ENCODE measurements at places on chromosomes 1 and 21.

DNA sequence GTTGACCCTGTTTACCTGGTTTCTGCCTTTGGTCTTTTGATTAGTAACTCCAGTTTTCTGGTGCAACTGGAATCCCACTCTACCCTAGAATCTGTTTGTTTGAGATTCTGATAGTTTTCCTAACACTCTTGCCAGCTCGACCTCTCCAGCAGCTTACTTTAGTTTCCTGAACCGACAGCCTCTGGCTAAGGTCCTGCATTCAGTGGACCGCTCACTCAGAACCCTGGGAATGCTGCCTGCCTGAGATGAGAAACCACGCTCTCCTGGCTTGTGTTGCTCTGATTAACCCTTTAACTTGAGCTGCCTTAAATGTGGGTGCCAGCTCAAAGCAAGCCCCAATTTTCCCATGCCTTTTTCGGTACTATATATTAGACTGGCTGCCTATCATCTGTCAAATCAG is 45.3 kb upstream of the SIPA1L2 start:
- no peak for DNase-seq

GRCh38 chr21:38401191-38401926 is 96.9 kb downstream of the ERG start:
- DNase-seq, result no peak

GRCh38 chr1:26162220-26162709 is 3.4 kb downstream of the FAM110D start:
- DNase-seq, result no peak

DNA sequence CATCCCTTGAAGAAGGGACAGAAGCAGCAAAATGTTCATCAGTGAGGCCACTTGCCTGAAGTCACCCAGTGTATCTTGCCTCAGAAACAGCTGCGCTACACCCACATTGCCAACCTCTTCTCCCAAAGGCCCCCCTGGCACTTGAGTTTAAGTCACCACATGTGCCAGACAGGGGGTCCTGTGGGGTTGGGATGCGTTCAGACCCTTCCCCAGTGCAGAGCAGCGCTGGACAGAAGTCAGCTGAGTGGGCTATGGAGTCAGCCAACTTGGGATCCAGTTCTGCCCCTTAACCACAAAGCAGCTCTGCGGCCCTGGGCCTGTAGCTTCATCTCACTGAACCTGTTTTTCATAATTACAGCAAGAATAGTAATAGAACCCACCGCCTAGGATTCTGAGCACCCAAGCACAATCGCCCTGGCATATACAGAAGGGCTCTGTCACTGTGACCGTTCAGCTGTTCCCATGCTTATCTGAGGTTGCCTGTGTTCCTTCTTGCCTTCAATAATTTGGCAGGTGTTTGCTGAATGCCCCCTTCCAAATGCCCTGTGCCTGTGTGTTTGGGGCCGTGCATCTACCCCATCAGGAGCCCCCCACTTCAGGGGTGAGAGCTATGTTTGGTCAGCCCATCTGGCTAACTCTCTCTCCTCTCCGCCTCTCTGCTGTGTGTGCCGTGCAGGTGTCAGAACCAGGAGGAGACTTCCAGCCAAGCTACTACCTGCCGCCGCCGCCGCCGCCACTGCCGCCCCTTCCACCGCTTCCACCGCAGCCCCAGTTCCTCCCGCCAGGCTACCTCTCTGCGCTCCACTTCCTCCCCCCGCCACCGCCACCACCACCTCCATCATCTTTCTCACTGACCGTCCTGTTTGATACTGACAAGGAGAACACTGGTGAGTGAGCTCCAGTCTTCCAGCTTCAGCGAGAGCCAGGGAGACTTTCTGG is 5.0 kb downstream of the DMRTB1 start:
- DNase-seq, result no peak

- DNase-seq, result no peak
Measured at GRCh38 chr1:173101589-173101988, 50.8 kb upstream of the TNFSF18 start.

GRCh38 chr1:167744901-167745300 is 23.1 kb downstream of the MPZL1 start:
- no peak for DNase-seq

DNA sequence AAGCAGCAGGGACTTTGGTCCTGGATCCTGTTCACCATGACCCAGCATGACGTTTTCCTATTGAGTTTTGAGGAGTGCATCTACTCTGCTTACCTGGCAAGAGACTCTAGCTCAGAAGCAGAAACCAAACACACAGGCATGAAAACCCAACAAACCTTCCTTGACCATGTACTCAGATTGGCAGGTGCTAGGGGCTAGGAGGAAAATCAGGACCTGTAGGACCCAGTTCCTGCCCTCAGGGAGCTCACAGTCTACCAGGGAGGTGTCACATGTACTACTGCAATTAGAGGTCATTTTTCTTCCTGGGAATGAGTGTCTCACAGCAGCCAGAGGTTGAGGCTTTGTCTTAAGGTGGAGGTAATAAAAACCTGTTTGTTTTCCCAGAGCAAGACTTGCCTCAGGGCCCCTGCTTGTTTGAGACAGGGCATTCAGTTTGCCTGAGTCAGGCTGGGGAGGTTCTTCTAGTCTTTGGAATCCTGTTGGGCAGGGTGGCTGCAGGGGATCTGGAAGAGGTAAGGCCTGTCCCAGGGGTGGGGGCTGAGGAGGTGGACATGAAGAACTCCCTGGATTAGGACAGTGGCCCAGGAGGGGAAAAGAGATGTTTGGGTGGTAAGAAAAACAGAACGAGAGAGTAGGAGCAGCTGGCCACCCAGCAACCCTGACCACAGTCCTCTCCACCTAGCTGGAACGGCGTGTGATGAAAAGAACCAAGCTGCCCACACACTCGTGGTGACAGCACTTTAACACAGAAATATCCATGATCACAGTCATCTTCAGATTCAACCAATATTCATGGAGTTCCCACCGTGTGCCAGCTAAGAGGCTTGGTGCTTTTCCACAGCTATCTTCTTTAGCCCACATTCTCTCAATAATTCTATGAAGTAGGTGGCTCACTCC is 30.8 kb downstream of the IER5 start:
- no peak for DNase-seq

Data from activated T-helper 1 cell treated with anti-CD3 and anti-CD28 coated beads, Interleukin-2, amount 50 U/mL, for 16 hours (primary cell).